ENCODE measurements at places on chromosomes 6 and 20.

DNA sequence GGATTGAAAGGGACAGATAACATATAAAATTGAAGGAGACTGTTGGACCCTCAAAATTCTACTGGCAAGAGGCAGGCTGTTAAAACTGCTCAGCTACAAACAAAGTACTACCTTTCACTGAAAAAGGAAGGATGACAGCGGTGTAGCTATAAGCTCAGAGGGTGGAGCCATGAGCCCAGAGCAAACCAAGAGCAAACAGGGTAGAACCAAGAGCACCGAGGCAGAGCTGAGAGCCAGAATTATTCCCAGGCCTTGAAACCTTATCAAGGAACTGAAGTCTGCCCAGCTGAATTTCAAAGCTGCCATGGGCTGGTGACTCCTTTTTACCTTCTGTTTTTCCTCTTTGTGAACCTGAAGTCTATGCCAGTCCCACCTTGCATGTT, 74.7 kb upstream of the SLC4A11 start:
- no peak for DNase-seq

GRCh38 chr6:18464176-18464575, 77.0 kb downstream of the RNF144B start:
- DNase-seq = no peak

DNA sequence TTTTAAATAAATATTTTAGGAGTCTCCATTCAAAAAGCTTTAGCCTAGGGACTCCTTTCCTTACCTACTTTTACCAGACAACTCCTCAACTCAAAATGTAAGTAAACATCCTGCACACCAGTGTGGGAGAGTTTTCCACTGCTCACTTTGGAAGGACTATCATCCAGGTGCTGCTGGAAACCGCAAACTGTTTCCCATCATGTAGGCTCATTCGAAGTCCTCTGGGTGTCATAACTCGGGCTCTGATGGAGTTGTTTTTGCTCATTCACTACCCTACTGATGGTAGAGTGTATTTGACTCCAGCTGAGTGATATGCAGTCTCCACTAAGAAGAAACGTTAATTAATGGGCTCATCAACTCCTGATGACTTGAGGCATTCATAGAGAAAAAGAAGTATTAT, 136.5 kb upstream of the AKAP12 start:
- no peak for DNase-seq

DNA sequence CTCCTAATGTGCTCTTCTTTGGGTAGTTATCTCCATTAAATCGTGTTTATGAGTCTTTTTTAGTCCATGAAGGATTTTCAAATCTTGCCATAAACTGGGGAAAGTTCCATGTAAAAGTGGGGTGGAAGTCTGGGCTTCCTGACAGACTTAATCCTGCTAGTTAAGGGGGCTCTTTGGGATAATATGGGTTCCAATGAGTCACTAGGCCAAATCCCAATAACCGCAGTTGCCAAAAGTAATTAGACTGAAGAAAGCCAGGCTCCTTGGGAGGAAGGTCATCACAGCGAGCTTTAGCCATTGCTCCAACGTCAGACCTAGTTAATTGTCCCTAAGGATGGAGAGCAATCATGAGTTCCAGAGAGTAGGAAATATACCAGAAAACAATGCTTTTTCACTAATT, 10.8 kb downstream of the RSPO3 start:
- DNase-seq = no peak

DNA sequence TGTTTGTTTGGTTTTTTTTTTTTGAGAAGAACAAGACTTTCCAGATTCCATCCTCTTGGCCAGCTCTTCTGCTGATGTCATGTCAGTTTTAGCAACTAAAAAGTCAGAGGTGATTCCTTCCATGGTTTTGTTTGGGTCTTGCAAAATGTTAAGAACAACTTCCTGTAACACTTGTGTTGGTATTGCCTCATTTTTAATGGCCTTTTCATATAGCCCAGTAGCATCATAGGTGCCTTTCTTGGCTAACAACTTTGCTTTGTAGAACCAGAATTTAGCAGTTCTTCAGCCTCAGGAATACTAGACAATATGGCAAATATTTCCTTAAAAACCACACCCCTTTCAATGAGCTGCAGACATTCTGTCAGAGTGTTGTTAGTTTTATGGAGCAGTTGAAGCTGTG, 99.5 kb upstream of the SIRPG start:
- no peak for DNase-seq

GRCh38 chr6:26502165-26502564, 2.1 kb downstream of the BTN1A1 start:
- DNase-seq = no peak

- no peak for DNase-seq
Measured at GRCh38 chr6:35017411-35018181, 123.5 kb downstream of the TCP11 start.

DNA sequence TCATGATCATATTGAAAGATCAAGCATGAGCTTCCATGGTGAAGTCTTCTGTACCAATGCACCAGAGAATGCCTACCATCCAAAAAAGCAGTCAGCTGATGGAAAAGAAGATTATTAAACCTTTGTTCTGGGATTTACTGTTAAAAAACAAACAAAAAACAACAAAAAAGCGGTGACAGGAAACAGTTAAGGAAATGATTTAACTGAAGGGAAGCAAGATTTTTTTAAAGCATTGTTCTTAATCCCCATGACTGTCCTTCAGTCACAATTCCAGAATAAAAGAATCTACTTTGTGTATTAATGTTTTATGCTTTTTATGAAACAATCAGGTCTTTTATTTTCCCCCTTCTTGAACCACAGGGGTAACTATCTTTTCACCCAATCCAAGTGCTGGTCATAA, 23.9 kb downstream of the FAM162B start:
- DNase-seq = no peak

- DNase-seq = no peak
Measured at GRCh38 chr6:37570482-37571133, 70.9 kb upstream of the CCDC167 start.

- no peak for DNase-seq
Measured at GRCh38 chr6:150939399-150939798, 73.9 kb downstream of the MTHFD1L start.

DNA sequence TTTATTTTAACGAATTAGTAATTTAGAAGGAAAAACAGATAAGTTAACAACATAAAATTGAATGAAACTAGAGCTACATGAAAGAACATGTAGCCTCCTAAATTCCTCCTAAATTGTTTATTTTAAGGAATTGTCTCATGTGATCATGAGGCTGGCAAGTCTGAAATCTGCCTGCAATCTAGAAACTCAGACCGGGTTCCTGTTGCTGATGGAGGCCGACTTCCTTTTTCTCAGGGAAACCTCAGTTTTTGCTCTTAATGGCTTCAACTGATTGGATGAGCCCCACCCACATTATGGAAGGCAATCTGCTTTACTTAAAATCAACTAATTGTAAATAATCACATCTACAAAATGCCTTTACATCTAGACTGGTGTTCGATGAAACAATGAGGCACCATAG, 267.6 kb upstream of the PRND start:
- DNase-seq = no peak

DNA sequence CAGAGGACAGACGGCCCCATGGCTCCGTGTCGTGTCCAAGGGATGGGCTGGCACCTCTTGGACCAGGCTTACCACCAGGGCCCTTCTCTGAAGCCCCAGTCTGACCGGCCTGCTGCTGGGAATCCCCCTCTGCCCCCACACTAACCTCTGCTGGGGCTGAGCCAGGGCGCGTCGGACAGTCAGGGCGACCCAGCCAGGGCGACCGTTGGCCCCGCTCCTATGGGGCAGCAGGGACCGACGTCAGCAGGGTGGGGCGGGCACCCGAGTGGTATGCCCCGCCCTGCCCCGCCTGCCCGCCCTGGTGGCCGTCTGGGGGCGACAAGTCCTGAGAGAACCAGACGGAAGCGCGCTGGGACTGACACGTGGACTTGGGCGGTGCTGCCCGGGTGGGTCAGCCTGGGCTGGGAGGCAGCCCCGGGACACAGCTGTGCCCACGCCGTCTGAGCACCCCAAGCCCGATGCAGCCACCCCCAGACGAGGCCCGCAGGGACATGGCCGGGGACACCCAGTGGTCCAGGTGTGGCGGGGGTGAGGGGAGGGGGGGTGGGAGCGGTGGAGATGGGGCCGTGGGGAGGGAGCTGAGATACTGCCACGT, at the start of gene SLC17A9:
TSS of gene SLC17A9 (plus strand) at position 337 of the 595 bp plus-strand sequence. CDS start at position 459, 122 bp downstream.
- no peak for DNase-seq

- no peak for DNase-seq
Measured at GRCh38 chr6:44665683-44666082, 278.2 kb downstream of the CDC5L start.

GRCh38 chr6:15626878-15627674, 35.8 kb downstream of the DTNBP1 start:
- DNase-seq = no peak

GRCh38 chr6:29828471-29828797, 809 bp downstream of the HLA-G start:
- no peak for DNase-seq

DNA sequence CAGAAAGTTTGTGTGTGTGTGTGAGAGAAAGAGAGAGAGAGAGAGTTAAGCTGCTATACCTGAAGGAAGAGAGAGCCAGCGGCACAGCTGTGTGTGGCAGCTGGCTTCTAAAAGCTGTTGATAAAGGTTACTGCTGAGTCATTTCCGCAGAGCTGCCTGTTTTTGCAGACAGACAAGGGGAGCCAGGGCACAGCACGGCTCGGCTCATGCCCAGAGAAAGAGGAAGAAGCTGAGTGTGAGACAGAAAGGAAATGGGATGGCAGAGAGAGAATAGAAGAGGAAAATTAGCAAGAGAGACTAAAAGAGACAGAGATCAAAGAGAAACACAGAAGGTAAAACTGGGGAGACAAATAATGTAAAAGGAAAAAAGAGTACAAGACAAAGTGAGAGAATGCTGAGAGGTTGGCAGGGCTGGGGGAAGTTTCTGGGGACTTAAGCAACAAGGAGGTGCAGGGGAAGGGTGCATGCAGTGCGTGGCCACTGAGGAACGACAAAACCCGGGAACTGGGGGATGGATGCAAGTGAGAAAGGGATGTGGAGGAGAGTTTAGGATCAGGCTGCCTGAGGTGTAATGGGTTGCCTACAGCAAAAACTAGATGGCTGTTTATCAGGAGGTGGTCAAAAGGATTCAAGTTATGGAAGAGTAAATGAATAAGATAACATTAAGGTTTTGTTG, 22.7 kb downstream of the HLA-A start:
- DNase-seq = no peak

DNA sequence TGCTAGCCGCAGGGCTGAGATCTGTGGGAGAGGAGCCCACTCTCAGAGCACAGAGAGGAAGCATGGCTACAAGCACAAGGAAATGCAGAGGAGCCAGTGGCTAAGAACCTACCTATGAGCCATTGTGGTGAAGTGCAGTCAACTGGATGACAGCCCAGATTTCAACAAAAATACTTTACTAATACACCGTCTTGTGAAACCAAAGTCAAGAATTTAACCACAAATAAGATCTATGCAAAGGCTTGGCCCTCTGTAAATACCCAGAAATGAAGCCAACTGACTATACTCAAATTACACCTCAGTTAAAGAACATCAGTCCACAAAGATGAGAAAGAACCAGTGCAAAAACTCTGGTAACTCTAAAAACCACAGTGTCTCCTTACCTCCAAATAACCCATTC, 40.1 kb upstream of the PTCHD4 start:
- DNase-seq = no peak

DNA sequence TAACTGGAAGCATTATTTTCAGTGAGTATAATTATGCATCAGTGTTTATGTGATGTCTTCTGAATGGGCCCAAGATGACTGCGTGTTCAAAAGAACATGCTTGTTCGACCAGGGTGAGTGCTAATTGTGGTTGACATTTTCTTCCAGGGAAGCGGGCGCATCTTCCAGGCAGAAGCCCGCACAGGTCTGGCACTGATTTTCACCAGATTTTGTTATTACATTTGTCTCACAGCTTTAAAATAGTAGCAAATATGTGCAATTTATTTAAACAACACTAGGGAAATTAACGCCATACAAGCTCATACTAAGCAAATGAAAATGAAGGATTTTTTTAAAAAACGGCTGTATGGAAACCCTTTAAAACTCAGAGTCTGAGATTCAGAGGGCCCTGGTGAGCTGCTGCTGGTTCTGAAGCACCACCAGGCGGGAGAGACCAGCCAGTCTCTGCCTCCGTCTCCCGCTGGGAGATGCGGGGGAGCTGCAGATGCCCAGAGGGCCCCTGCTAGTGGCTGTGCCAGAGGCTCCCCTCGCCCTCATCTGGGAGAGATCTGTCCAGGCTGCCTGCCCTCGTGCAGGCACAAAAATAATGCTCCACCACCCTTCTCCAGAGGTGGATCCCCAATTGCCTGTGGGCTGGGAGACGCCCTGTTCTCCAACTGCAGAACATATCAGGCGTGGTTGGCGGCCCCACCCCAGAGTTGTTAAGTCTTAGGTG, 297.0 kb downstream of the TAF4 start:
- DNase-seq = no peak

GRCh38 chr6:97067045-97067444, 142.5 kb downstream of the KLHL32 start:
- no peak for DNase-seq

GRCh38 chr6:72650081-72650745, 28.3 kb downstream of the KCNQ5 start:
- DNase-seq = no peak

GRCh38 chr6:63272397-63272796, 47.4 kb downstream of the LGSN start:
- DNase-seq = no peak

DNA sequence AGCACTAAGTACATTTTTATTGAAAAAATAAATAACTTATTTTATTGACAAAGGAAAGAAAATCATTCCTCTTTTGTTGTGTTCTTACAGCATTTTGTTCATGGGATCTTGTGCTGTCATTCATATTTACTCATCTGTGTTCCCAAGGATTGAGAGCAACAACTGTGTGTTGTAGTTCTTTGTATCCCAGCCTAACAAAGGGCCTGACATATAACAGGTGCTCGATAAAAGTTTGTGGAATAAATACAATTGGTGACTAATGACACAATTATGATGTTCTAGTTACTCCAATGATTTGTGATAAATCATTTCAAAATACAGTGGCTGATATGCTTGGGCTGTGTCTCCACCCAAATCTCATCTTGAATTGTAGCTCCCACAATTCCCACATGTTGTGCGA, 7.9 kb upstream of the OGFRL1 start:
- DNase-seq = no peak

- no peak for DNase-seq
Measured at GRCh38 chr6:138160329-138161087, 1.2 kb upstream of the ARFGEF3 start.

- DNase-seq = no peak
Measured at GRCh38 chr20:7248281-7249201, 481.1 kb downstream of the BMP2 start.

GRCh38 chr6:95576998-95577303, 384 bp upstream of the MANEA start:
- no peak for DNase-seq

GRCh38 chr6:31402324-31403282, 792 bp upstream of the MICA start:
- DNase-seq = no peak

Data from cortex of kidney (tissue), 1 donor.